ENCODE measurements at places on chromosomes 7 and 10.

DNA sequence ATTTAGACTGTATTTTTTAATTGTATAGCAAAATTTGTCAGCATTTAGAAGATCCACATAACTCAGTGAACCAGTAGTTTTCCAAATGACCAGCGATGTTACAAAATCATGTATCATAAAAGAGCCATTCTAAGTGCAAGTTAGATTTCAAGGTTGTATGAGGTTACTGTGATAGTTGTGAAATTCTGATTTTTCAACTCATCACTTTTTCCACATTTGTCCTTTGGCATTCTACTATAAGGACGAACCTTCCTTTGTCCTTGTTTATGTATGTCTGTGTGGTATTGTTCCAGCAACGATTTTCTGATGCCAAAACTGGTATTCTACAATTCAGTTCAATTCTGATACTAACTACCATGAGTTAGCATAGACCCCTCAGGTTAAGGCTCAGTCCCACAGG is 64.2 kb downstream of the TAX1BP1 start:
- no peak for DNase-seq

GRCh38 chr10:111455776-111456426 is 379.1 kb downstream of the ADRA2A start:
- DNase-seq, result no peak

- no peak for DNase-seq
Observed at GRCh38 chr7:3028071-3028757, 15.5 kb downstream of the CARD11 start.

DNA sequence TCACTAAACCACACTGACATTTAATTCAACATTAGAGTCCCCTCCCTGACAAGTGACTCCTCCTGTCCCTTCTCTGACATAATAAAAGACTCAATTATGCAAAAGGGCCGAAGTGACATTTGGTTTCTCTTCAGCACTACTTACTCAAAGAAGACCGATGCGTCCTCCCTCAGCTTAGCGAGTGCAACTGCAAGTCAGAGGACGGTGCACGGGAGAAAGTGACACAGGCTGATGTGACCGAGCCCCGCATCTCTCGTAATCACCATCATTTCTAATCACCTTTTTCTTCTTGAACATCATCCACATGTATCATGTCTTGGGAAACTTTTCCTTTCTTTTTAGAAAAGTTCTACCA is 155.7 kb downstream of the TCERG1L start:
- DNase-seq, result no peak

GRCh38 chr10:82980321-82980720 is 1105.3 kb downstream of the NRG3 start:
- DNase-seq, result no peak

DNA sequence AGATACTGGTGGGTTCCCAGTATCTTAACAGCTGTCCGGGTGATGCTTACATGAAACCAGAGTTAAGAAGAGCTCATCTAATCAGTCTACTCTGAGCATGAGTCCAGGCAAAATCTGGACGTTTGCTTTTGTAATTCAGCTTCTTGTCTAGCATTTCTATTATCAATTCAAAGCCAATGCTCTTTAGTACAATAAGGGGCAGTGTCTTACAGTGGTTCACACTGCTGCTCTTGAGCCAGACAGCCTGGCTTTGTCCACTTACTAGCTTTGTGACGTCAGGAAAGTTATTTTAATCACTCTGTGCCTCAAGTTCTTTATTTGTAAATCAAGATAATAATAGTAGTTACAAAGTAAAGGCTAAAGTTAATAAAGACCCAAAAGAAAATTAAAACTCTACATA is 227.3 kb upstream of the TCF7L2 start:
- no peak for DNase-seq

GRCh38 chr10:66746246-66746645 is 179.6 kb upstream of the LRRTM3 start:
- no peak for DNase-seq

DNA sequence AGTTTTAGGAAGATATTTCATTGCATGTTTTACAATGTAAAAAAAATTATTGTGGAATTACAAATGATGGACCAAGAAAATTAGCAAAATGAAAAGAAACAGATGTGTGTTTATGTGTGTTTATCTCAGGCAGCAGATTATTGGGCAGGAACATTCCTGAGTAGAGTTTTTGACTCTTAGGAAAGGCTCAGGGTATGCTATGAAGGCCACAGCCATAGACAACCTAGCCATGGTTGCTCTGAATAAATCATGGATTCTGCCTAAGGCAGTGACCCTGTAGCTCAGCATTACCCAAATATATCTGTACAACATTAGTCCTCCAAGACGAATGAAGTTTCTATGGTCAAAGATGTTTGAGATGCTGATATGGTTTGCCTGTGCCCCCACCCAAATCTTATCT is 298.3 kb downstream of the PTEN start:
- no peak for DNase-seq

DNA sequence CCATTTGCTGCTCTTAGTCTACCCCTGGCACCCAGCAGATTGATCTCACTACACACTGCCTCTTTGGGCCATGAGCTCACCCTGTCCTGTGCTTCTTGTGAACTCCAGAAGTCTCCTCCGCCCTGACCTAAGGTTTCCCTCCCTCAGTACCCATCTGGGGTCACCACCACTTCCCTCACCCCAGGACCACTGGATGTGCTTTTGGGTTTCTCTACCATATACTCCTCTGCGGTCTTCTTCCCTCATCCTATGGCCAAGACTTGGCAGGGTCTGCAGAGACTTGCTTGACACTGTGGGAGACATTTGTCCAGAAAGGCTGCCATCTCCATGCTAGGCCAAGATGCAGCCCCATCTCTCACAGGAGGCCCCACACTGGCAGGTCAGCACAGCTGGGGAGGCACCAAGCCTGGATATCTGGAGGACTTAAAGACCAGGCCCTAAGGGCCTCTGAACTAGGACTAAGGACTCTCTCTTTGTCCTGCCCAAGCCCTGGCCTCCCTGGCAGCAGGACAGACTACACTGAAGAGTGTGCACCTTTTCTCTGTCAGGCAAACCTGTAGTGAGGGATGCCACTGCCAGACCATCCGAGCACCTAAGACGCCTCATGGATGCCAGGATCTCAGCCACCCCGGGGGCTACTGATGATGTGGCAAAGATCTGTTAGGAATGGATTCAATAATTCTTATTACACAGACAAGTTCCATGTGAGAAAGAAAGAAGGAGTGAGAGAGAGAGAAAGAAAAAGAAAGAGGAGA is 134.6 kb downstream of the ZNF467 start:
- no peak for DNase-seq

- no peak for DNase-seq
Observed at GRCh38 chr7:80637911-80638765, at the start of gene CD36. TSS of gene CD36 (plus strand) at chr7:80638642. CDS start at chr7:80646741, 8,099 bp downstream.
